Effector CD4-positive, alpha-beta T cell (primary cell): ENCODE measurements at places on chromosomes 1 and 21.

DNA sequence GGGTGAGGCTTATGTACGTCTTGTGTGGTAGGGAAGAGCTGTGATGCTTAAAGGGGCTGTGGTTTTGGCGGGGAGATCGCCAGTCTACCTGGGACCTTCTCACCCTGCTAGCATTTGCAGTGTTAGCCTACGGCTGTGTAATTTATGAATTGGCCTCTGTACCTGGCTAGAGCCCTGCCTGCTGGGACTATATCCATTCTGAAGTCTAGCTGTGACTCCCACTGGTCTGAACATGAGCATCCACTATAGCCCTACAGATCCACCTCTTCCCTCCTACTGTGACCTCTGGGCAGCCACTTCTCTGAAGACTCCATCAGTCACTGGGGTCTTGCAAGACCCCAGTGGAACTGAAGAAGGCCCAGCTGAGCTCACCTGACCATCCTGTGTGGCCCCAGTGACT, 73.7 kb downstream of the MT1HL1 start:
- no peak for DNase-seq

GRCh38 chr1:204032642-204033235, 40.2 kb upstream of the SOX13 start:
- DNase-seq = no peak

GRCh38 chr1:182308826-182309225, 82.8 kb downstream of the GLUL start:
- no peak for DNase-seq

DNA sequence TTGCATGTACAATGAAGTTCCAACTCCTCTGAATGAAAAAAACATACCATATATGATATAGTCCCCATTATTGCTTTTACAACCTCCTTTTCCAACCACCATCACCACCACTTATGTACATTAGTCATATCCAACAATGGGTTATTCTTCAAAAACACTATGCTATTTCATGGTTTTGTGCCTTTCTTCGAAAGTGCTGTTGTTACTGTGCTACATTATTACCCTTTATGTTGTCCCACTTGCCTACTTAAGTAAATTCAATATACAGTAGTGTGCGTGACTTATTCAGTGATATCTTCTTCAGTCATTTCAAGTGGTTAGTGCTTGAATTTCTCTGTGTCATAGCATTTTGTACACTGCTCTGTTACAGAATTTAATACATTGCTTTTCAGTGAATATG, 105.3 kb downstream of the ASH1L start:
- DNase-seq = no peak

- peak; percentile 47 for DNase-seq
These were observed 296 bp upstream of the RNPEP start for GRCh38 chr1:201982082-201982622.

- DNase-seq = no peak
These were observed 282 bp downstream of the RSPH1 start for GRCh38 chr21:42495765-42496119.

- no peak for DNase-seq
These were observed 114.4 kb downstream of the CENPF start for GRCh38 chr1:214717351-214717750.
